ENCODE measurements at places on chromosomes 2 and 18.

- no peaks in the 10 kb centered on the region for H3K36me3 ChIP-seq
- no peak overlapping the region for H3K4me3 ChIP-seq
- H3K4me1 ChIP-seq: no peaks in the 10 kb centered on the region
- peaks cover 9% of the 10 kb centered on the region for H3K27me3 ChIP-seq
- DNase-seq: no peak
- no peak overlapping the region for H3K27ac ChIP-seq
These were observed 47.8 kb downstream of the SLC9A4 start for GRCh38 chr2:102520801-102521200.

DNA sequence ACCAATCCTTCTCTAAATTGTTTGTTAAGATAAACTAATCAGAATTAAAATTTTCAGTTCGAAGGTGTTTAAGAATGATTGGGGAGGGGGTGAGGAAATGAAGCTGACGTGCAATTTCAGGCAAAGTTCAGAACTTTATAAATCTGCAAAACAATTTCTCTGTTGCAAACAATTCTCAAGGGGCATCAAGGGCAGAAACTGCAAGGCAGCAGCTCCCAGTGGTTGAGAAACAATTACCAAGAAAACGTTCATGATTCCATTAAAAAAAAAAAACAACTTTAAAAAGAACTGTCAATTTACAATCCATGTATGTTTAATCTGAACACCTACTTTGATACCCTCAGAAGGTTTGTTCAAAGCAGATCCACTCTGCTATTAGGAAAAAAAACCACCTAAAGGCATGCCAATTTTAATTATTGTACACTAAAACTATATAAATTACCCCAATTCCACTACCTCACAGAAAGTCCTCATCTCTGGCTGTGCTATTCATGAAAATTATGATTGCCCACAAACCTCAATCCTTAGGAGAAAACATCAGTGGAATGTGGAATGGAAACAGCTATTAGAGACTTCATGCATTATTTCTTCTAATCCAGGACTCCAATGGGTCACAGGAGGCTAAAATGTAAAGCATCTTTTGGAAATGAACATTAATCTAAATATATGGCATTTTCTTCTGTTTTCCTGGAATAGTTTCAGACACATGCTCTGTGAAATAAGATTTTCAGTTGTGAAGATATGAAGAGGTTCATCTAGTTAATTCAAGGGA lies 119.9 kb upstream of the ACVR1C start:
- DNase-seq: no peak
- no peak overlapping the region for H3K27ac ChIP-seq
- H3K4me3 ChIP-seq: no peak overlapping the region
- peaks cover 16% of the 10 kb centered on the region for H3K36me3 ChIP-seq
- no peaks in the 10 kb centered on the region for H3K27me3 ChIP-seq

- no peak overlapping the region for H3K27ac ChIP-seq
- no peak for DNase-seq
- H3K27me3 ChIP-seq: no peaks in the 10 kb centered on the region
- H3K36me3 ChIP-seq: no peaks in the 10 kb centered on the region
- H3K4me1 ChIP-seq: no peaks in the 10 kb centered on the region
These were observed 124.6 kb downstream of the LRATD1 start for GRCh38 chr2:14756981-14757657.

DNA sequence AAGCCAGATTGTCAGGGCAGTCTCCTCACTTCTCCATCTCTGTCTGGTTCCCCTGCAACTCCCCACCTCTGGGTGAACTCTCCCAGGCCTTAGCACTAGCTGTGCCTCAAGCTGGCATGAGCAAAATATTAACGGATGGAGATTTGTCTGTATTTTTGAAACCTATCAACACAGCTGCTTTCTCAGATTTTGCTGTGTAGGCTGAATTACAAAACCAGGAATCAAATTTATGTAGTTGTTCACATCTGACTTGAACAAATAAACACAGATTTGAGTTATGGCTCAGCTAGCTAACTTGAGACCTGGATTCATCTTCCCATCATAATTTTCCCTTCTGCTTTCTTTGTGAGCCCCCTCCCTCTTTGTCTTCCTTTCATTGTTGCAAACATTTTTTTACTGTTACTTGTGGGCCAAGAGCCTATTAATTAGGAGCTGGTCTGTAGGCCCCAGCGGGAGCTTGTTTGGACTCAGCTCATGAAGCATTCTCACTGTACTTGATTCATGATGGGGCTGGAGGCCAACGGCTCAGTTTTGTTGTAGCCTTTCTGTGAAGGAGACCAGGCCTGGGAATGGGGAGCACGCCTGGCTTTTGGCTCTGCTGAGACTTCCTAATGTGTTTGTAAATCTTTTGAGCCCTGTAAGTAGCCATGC lies 164.1 kb upstream of the GATA6 start:
- DNase-seq: no peak
- H3K27me3 ChIP-seq: no peaks in the 10 kb centered on the region
- H3K27ac ChIP-seq: no peak overlapping the region
- H3K4me3 ChIP-seq: no peak overlapping the region

GRCh38 chr18:9109523-9109922 lies 7.0 kb downstream of the NDUFV2 start:
- peaks cover 3% of the 10 kb centered on the region for H3K36me3 ChIP-seq
- H3K27ac ChIP-seq: peak overlapping the region; percentile 99
- no peaks in the 10 kb centered on the region for H3K27me3 ChIP-seq
- H3K4me1 ChIP-seq: peaks cover 63% of the 10 kb centered on the region

- H3K27ac ChIP-seq: no peak overlapping the region
- H3K27me3 ChIP-seq: peaks cover 16% of the 10 kb centered on the region
- no peak overlapping the region for H3K4me3 ChIP-seq
- H3K4me1 ChIP-seq: peaks cover 2% of the 10 kb centered on the region
These were observed 29.1 kb upstream of the SLC38A11 start for GRCh38 chr2:164984428-164984827.

DNA sequence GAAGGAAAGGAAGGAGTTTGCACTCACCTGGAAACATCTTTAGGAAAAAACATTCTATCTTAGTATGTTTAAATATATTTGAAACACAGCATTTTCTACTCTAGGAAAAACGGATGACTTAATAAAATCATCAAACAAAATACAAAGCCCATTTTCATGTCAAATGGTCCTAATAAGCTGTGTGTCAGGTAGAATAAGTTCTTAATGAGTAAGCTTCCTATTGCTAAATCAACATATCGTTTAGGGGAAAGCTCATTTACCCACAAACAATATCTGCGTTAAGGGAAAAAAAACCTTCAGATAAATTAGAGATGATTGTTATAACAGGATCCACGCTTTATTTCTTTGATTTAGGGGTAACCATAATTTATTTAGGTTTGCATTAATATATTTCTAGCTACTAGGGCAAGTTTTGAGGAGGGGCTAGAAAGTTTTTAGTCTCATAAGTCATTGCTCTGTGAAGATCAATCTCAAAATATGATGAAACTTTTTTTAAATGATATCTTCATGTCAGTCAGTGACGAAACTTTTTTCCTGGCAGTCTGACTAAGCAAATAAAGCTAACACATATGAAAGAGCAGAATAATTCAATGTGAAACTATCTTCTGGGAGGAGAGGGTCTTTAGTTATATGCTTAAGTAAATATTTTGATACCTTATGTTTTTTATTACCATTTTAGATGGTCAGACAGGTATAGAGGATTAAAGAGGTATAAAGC lies 147.1 kb downstream of the WDSUB1 start:
- H3K4me3 ChIP-seq: no peak overlapping the region
- H3K27me3 ChIP-seq: peaks cover 21% of the 10 kb centered on the region
- H3K36me3 ChIP-seq: no peaks in the 10 kb centered on the region
- DNase-seq: no peak
- no peaks in the 10 kb centered on the region for H3K4me1 ChIP-seq
- H3K27ac ChIP-seq: no peak overlapping the region
